Fibroblast of skin of right quadriceps (primary cell): ENCODE measurements at places on chromosomes 7 and 10.

DNA sequence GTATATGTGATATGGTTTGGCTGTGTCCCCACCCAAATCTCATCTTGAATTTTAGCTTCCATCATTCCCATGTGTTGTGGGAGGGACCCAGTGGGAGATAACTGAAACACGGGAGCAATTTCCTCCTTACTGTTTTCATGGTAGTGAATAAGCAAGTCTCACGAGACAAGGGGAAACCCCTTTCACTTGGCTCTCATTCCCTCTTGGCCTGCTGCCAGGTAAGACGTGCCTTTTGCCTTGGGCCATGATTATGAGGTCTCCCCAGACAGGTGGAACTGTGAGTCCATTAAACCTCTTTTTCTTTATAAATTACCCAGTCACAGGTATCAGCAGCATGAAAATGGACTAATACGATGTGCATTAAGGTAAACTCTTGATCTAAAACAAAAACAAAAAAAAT lies 357.1 kb upstream of the AOAH start:
- no peak for DNase-seq

GRCh38 chr7:140521421-140521820 lies 42.1 kb upstream of the MKRN1 start:
- no peak for DNase-seq

DNA sequence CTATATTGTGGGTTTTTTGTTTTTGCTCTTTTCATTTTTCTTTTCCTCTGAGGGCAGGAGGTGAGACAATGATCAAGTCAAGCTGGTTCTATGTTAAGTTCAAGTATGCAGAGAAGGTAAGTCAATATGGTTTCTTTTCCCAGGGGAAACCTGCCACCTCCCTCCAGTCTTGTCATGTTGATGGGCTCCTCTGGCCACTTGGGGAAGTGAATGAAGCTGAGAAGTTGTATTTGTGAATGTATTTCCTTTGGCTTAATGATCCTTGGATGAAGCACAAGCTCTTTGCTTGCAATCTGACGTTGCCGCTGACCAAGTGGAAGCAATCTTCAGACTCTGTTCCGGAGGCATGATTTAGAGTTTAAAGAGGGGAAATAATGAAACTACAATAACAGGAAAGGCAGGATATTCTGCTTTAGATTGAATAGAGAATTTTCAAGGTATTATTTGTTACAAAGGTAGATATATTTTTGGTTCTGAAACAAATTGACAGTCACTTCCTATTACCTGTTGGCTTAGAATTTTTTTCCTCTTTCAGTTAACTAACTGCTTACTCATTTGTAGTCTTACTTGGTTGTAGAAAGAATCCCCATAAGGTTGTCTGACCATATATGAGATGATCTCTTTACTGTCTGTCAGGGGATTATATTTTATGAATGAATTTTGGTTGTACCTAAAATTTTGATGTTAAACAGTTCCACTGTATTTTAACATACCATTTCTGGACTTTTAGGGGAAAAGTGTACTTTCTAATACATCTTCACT lies 369.6 kb downstream of the AUTS2 start:
- DNase-seq = no peak

DNA sequence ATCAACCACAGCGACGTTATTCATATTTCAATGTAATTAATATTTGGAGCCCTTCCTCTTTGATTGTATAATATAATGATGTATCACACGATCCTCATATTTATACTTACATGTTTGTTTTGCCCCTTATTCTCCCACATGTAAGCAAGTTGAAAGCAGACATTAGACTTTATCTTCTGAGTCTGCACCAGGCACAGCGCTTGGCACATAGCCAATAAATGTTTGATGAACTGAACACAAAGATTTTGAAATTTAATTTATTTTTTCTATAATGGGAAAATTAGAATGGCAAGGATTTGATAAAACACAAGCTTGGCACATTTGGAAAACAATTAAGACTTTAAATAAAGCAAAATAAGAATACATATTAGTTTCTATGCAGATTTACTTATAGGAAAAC lies 31.6 kb downstream of the ZFAND4 start:
- no peak for DNase-seq

DNA sequence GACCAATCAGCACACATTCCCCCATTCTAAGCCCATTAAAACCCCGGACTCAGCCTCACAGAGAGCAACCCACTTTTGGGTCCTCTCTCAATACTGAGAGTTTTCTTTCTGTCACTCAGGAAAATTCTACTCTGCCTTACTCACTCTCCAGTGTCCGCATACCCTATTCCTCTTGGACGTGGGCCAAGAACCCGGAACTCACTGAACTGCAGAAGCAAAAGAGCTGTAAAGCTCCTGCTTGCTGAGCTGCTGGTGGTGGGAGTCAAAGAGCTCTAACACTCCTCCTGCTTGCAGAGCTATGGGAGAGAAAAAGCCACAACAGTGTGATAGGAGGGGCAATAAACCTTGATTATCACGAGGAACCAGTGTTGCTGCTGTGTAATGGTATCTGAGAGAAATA lies 386.9 kb downstream of the POM121L12 start:
- no peak for DNase-seq
